ENCODE measurements at places on chromosomes 3 and 15. TPM values are rescaled to one million over a fixed set of nuclear protein-coding genes. Genes with fewer than 3 reads are reported as not detected.

Gene JMJD7
- 6.7 TPM for total RNA-seq

Gene SLC51B
- total RNA-seq = not detected

Gene SLC22A14
- not detected for total RNA-seq

Gene AP2M1
- 190 TPM for total RNA-seq

Gene PSTPIP1
- 167 TPM for total RNA-seq

- peaks cover 9% of the 10 kb centered on the region for H3K27me3 ChIP-seq
- no peaks in the 10 kb centered on the region for H3K4me1 ChIP-seq
- DNase-seq = no peak
- no peak overlapping the region for H3K27ac ChIP-seq
- H3K4me3 ChIP-seq = no peak overlapping the region
These were observed 15.2 kb downstream of the GXYLT2 start for GRCh38 chr3:72903004-72903403.

Gene ARL8B
- 80.4 TPM for total RNA-seq

Gene THSD4
- not detected for total RNA-seq

DNA sequence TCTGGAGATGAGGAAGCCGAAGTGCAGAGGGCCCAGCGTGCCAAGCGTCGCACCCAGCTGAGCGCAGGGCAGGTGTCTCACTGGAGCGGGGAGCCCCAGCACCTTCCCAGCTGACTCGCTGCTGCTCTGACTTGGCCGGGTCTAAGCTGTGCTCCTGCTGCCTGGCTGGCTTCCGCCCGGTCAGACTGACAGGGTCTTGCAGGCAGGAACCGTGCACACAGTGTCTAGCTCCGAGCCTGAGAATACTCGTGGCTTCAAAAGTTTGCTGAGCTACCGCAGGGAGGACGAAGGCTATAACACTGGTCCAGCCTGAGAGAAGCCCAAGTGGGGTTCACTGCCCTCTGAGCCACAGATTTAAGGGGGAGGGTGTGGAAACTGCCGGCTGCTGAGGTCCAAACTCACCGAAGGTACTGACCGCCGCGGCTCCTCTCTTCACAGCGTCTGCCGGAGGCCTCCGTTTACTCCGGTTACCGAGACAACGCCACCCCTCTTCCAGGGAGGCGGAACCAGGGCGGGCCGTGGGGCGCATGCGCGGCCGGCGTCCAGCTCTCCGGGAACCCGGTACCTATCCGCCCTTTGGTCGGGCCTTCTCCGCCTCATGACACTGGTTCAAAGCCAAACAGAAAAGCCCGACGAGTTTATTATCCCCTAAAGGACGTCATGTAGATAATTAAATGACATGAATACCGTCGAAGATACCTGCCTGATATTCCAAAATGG is at the start of gene CFAP44:
Gene CFAP44 (minus strand): TSS at position 443 of the 720 bp plus-strand sequence. CDS start 7,829 bp downstream, outside the sequence.
- peaks cover 3% of the 10 kb centered on the region for H3K27me3 ChIP-seq
- peak within 1 kb of the TSS; percentile 49 for H3K4me3 ChIP-seq
- H3K4me1 ChIP-seq = peaks cover 4% of the 10 kb centered on the region
- H3K27ac ChIP-seq = no peak within 1 kb of the TSS
- DNase-seq = peak; percentile 80

DNA sequence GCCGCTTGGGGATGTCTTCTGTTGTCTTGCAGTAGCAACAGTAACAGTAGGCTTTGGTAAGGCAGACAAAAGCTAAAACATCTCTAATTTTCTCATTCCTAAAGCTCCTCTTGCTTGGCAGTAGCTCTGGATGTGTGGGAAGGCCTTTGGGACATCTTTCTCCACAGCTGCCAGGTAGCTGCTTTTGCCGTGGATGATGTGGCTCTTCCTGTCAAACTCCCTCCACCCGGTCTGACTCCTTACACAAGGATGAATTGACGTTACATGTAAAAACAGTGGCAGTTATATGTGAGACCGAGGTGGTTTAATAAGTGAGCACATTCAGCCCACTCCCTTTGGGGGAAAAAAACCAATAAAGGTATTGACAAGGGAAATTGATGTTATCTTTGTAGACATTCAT is 309.1 kb downstream of the TUSC7 start:
- H3K27me3 ChIP-seq = peaks cover 6% of the 10 kb centered on the region
- no peak overlapping the region for H3K4me3 ChIP-seq
- no peaks in the 10 kb centered on the region for H3K4me1 ChIP-seq

- no peaks in the 10 kb centered on the region for H3K4me1 ChIP-seq
- no peaks in the 10 kb centered on the region for H3K36me3 ChIP-seq
- no peak overlapping the region for H3K4me3 ChIP-seq
- H3K27ac ChIP-seq = no peak overlapping the region
These were observed 312.9 kb downstream of the PDCD6IP start for GRCh38 chr3:34111361-34111760.

- peak overlapping the region; percentile 72 for H3K4me3 ChIP-seq
- DNase-seq = no peak
- H3K36me3 ChIP-seq = no peaks in the 10 kb centered on the region
- no peaks in the 10 kb centered on the region for H3K27me3 ChIP-seq
- peaks cover 48% of the 10 kb centered on the region for H3K4me1 ChIP-seq
- peak overlapping the region; percentile 24 for H3K27ac ChIP-seq
These were observed 42.6 kb downstream of the PPCDC start for GRCh38 chr15:75065851-75066509.

DNA sequence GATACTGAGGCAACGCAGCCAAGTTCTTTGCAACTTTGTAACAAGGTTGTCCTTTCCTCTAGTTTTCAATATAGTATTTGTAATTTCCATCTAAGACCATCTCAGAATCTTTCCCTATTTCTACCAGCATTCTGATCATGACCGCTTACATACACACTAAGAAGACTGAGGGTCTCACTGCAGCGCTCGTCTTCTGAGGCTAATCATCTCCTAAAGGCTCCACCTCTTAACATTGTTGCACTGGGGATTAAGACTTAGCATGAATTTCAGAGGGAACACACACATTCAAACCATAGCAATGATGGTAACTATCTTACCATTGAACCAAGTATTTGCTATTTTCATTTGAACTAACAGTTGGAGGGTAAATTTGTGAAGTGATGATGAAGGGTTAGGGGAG is 463.3 kb upstream of the CCDC54 start:
- no peak overlapping the region for H3K27ac ChIP-seq
- no peaks in the 10 kb centered on the region for H3K4me1 ChIP-seq
- no peak for DNase-seq
- no peaks in the 10 kb centered on the region for H3K27me3 ChIP-seq
- no peak overlapping the region for H3K4me3 ChIP-seq

GRCh38 chr15:81312790-81313543 is 11.0 kb downstream of the STARD5 start:
- peaks cover 17% of the 10 kb centered on the region for H3K36me3 ChIP-seq
- no peak for DNase-seq
- H3K27ac ChIP-seq = peak overlapping the region; percentile 57
- H3K4me1 ChIP-seq = peaks cover 49% of the 10 kb centered on the region
- no peaks in the 10 kb centered on the region for H3K27me3 ChIP-seq

GRCh38 chr3:30440880-30441279 is 165.5 kb upstream of the TGFBR2 start:
- H3K4me1 ChIP-seq = no peaks in the 10 kb centered on the region
- H3K36me3 ChIP-seq = no peaks in the 10 kb centered on the region
- H3K27ac ChIP-seq = no peak overlapping the region
- H3K4me3 ChIP-seq = no peak overlapping the region
- no peak for DNase-seq

Gene GHSR
- not detected for total RNA-seq

DNA sequence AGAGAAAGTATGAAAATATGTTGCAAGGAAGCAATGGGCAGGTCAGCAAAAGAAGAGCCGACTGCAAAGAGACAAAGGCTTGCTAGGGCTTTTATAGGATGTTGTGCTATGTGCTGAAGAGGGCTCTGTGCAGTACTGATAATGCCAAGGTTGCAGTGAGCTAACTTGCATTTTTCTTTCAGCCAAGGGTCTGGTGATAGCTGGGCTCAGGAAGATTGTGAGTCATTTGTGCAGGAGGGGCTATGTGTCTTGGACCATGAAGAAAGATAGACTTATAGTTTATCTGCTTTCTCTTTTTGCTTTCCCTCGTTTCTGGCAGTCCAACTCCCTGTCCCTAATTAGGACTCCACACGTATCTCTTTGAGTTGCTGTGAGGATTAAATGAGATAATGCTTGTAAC is 64.5 kb upstream of the LRIG1 start:
- no peak overlapping the region for H3K4me3 ChIP-seq
- peaks cover 39% of the 10 kb centered on the region for H3K27me3 ChIP-seq
- no peak overlapping the region for H3K27ac ChIP-seq
- no peaks in the 10 kb centered on the region for H3K36me3 ChIP-seq
- no peak for DNase-seq

DNA sequence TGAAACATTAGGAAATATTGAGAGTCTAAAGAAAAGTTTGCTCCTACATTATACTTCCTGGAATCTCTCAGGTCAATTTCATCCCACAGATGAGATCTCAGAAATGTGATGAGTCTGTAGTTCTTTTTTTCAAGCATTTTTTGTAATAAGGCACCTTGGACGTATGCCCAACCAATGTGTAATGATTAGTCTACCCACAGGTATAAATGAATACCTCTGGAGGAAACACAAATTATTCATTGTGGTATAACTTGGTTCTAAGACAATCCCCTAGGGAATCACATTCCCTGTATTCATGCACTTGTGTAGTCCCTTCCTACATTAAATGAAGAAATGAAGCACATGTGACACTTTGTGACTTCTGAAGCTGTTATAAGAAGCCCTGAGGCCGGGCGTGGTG is 596.2 kb upstream of the UBE2E2 start:
- DNase-seq = no peak
- no peak overlapping the region for H3K4me3 ChIP-seq
- H3K36me3 ChIP-seq = no peaks in the 10 kb centered on the region
- no peaks in the 10 kb centered on the region for H3K4me1 ChIP-seq

Data from natural killer cell treated with Interleukin-12 subunit alpha and Interleukin-12 subunit beta and Interleukin-15 and Interleukin-18, amount 100 ng/mL, for 72 hours (primary cell).